ENCODE measurements at places on chromosomes 7 and 10.
A peak's percentile ranks its signal among the peaks of the same experiment; 100 is the strongest.

GRCh38 chr7:3844540-3845151 is 543.6 kb downstream of the SDK1 start:
- no peak for DNase-seq

GRCh38 chr7:131955679-131956078 is 399.3 kb upstream of the PODXL start:
- no peak for DNase-seq

DNA sequence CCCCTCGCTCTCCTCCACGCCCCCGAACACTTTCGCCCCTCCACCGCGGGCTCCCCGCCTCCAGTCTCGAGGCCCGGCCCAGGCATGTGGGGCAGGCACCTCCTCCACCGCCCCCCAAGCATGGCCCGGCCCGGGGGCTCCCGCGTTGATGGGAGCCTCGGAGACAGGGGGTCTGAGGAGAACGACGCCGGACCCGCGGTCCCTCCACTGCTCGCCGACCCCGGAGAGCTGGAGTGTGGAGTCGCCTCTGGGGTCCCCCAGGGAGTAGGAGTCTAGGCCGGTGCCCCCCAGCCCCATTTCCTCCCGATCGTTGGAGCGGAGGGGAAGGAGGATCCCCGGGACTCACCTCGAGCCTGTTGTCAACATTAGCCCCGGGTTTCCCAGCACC is 206 bp downstream of the UPF2 start:
- DNase-seq, result peak; percentile 50

DNA sequence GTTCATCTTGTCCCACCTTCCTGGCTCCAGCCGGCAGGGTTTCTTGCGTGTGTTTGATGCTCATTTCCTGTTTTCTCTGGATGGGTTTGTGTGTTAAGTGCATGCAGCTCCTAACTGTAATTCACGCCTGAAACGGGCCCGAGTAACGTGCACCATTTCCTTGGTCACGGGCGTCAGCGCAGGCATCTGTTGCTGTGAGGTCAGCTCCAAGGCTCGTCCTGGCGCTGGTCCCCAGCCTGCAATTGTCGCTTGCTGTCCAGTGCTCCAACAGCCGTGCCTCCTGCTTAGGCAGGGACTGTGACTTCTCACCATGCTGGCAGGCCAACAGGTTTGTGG is 201.1 kb downstream of the GLRX3 start:
- no peak for DNase-seq

DNA sequence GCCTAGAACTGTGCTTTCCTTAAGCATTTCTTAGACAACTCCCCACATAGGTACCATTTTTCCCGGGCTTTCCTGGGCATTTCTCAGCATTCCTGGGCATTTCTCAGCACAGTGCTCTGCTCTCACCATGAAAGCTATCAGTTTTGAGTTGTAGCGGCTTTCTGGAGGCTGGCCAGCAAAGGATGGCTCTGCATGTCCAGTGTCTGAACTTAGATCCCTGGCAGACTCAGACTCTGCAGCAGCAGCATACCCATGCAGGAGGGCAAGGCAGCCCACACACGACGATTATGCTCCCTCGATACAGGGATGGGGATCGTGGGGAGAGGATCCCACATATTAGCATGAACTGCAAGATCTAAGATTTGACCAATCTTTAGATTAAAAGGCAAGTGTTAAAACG is 248.9 kb upstream of the MKI67 start:
- no peak for DNase-seq

GRCh38 chr7:142795339-142795863 is 24.6 kb downstream of the PRSS2 start:
- peak; percentile 65 for DNase-seq

DNA sequence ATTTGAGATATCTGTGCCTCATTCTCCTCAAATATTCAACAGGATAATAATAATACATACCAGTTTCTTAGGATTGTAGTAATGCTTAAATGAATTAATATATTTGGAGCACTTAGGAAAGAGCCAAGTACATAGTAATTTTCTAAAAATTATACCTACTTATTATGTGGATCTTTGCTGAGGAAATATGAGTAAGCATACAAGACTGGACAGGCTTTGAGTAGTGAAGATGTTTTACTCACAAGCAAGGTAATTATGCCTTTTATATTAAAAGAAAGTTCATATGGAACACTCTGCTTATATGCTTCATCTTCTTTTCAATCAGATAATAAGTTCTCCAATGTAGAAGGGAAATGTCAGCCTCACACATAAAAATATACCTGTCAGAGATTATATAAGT is 337.5 kb upstream of the KAT6B start:
- DNase-seq, result no peak

DNA sequence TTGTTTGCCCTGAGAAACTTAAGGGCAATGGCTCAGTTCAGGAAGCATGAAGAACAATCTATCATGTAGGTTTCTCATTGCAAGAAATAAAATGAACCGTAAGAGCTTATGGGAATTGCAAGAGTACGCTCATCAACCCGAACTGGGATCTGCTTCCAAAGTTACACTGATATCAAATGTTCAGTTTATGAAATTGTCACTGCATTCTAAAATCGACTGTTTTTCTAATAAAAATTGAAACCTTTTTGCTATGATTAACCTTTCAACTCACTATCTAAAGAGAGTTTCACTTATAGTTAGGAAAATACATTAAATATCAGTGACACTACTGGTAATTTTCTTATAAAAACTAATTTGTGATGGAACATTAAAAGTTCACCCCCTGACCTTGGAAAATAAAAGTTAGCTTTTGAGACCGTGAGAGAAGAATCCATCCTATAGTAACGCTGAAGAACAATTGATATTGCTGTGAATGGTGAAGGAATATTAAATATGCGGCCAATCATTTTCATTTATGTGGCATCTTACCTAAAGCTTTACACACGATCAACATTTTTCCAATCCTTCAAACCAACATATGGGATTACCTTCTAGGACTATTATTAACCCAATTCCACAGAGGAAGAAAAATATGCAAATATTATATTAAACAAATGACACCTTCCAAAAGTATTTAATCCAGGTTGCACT is 2.2 kb downstream of the MEOX2 start:
- no peak for DNase-seq

GRCh38 chr10:132413226-132414205 is 16.5 kb downstream of the PWWP2B start:
- DNase-seq, result no peak

DNA sequence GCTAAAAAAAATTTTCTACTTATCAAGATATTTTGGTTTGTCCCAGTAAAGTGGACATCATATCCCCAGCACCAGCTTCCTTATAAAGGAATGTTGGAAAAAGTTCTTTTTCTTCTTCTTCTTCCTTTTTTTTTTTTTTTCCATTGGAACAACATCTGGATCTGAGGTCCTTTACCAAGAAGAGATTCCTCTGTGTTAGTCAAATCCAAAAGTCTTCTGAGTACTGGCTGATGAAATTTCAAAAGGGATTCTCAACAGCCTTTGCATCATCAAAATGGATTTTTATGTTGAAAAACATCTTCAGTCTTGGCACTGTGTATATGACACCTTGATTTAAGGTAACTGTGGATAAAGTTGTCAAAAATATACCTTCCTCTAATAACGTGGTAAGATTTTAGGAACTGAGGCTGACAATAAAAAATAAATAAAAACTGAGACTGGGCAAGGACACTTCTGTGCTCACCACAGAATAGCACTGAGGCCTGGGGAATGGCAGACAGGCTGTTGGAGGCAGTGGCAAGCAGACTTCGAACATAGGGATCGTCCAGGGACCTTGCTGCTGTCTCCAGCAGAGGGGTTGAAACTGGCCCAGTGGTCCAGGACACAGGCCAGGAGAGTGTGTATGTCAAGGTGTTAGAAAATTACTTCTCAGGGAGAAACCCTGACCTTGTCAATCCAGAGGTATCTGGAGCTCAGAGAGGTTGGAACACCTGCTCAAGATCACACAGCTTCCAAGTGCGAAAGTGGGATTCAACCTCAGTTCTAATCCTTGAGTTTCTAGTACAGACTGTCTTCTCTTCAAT is 130.4 kb downstream of the PTPN20 start:
- no peak for DNase-seq

DNA sequence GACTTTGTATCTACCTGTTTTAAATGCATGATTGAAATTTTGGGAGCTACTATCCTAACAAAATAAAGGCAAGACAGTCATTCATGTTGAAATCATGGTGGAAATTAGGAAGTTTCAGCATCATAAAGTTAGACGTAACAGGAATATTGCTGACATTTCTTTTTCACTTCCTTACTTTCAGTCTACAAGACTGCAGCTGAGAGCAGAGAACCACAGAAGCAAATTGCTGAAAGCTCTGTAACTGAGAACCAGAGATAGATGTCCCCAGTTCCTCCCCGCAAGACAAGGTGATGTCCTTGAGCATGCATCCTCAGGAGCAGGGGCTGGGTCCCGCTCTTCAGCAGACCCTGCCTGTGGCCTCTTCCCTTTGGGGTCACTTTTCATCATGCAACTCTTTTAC is 466.3 kb upstream of the POM121L12 start:
- no peak for DNase-seq

- no peak for DNase-seq
Measured at GRCh38 chr10:13047529-13048206, 46.2 kb upstream of the CCDC3 start.

DNA sequence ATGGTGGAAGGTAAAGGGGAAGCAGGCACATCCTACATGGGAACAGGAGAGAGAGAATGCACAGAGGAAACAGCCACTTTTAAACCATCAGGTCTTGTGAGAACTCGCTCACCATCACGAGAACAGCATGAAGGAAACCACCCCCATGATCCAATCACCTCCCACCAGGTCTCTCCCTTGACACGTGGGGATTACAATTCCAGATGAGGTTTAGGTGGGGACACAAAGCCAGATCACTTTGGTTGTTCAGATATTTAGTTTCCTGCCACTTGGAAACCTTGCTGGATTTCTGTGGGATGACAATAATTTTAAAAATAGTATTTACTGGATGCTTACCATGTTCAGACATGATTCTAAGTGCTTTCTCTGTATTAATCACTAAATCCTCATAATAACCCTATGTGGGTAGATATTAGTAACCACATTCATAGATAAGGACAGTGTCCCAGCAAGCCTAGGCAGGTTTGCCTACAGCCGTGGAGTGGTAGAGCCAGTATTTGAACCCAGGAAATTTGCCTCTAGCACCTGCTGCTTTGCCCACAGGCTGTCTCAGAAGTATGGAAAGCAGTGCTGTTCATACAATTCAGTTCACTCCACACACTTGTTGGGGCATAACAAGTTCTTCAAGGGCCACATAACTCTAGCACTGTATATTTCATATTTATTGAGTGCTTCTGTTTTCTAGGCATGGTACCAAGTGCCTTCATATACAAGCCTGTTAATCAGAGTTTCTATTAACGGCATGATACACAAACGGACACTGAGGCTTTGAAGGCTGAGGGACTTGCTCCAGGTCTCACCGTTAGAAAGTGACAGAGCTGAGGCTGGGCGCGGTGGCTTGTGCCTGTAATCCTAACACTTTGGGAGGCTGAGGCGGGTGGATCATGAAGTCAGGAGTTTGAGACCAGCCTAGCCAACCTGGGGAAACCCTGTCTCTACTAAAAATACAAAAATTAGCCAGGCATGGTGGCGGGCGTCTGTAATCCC is 8.3 kb downstream of the TLL2 start:
- DNase-seq, result no peak

DNA sequence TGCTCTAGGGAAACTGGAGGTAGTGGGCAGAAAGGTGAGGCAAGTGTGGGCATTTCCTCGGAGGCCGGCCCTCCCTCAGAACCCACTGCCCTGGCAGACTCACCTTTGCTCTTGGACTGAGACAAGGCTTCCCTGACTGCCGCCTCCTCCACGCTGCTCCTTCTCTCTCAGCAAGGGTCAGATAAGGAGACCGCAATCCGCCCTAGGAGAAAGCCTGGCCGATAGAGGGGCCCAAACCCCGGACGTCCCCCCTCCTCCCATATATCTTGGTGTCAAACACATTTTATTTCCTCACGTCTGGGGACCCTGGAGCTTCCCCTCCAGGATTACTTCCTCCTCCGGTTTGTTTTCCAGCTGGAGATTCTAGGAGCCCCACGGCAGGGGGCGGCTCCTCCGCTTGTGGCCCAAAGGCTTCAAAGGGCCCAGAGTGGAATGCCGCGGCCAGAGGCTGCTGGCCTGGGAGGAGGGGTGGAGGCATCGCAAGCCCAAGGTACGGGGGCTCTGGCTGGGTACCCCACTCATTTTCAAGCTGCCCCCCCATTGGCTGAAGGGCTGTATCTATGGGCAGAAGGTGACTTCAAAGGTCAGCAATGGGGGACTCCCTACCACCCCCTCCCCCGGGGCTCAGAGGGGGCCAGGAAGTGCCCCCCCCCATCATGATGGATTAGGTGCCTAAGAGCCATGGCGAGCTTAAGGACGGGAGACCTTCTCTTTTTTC is 31.7 kb upstream of the LBX1 start:
- no peak for DNase-seq

- peak; percentile 58 for DNase-seq
Measured at GRCh38 chr7:155190688-155191087, 107.0 kb upstream of the INSIG1 start.

DNA sequence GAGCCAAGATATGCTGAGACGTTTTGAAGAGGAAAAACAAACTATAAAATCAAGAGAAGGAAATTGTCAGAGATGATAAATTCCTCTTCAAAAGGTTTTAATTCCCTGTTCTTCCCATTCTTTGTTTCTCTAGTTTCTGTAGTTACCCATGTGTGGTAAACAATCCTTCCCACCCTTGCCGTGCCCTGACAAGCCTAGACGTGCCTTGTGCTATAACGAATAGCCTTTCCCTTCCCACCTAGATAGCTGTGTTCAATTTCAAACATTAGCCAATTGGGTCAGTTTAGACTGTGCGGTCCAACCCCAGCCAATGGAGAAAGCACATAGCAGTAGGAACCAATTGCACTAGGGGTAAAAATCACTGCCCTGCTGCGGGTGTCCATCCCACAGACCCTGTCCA is 138.1 kb downstream of the RALA start:
- no peak for DNase-seq

- peak; percentile 35 for DNase-seq
Measured at GRCh38 chr7:22549667-22550513, 49.9 kb upstream of the STEAP1B start.

DNA sequence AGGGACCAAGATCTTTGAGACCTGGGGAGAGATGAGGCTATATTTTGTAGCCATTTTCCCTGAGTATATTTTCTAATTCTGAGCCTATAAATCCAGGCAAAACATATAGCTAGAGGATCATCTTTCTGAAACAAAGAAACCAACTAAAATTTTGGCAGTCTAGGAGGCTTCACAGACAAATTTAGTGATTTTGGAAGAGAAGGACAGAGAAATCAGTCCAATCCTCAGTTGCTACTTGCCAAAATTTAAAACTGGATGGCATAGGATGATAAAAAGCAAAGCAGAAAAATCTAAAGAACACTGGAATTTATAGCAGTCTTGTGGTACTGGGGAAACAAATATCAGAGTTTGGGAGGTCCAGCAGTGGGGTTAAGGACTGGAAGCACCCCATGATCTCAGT is 43.4 kb upstream of the POM121L12 start:
- no peak for DNase-seq

- peak; percentile 21 for DNase-seq
Measured at GRCh38 chr10:23100331-23101030, 5.1 kb downstream of the MSRB2 start.

- no peak for DNase-seq
Measured at GRCh38 chr10:34151481-34151880, 663.6 kb downstream of the PARD3 start.

- no peak for DNase-seq
Measured at GRCh38 chr7:91431601-91432000, 167.4 kb downstream of the FZD1 start.

Measured in stimulated activated CD4-positive, alpha-beta T cell treated with anti-CD3 and anti-CD28 coated beads, Interleukin-1b, Interleukin-23, amount 100 ng/mL, for 48 hours (primary cell).